ENCODE measurements at places on chromosomes 12 and 14. TPM values are rescaled to one million over a fixed set of nuclear protein-coding genes. Genes with fewer than 3 reads are reported as not detected.

GRCh38 chr14:92968291-92969020 is 45.5 kb downstream of the CHGA start:
- H3K36me3 ChIP-seq, result no peaks in the 10 kb centered on the region
- no peak overlapping the region for H3K27ac ChIP-seq
- no peaks in the 10 kb centered on the region for H3K27me3 ChIP-seq
- H3K4me3 ChIP-seq, result no peak overlapping the region
- H3K4me1 ChIP-seq, result peaks cover 7% of the 10 kb centered on the region

GRCh38 chr12:121352682-121353018 is 439 bp upstream of the ANAPC5 start:
- no peak for DNase-seq
- no peaks in the 10 kb centered on the region for H3K4me1 ChIP-seq
- H3K27ac ChIP-seq, result peak overlapping the region; percentile 37

- H3K27ac ChIP-seq, result peak overlapping the region; percentile 77
- DNase-seq, result peak; percentile 96
- H3K4me3 ChIP-seq, result peak overlapping the region; percentile 88
- no peaks in the 10 kb centered on the region for H3K4me1 ChIP-seq
- no peaks in the 10 kb centered on the region for H3K36me3 ChIP-seq
- no peaks in the 10 kb centered on the region for H3K27me3 ChIP-seq
These were observed 235 bp downstream of the RAB2B start for GRCh38 chr14:21476523-21476924.

The GLI1 gene
- 1.4 TPM for total RNA-seq

The SYCP3 gene
- total RNA-seq, result 0.35 TPM
